ENCODE measurements at places on chromosomes 11 and 22. TPM values are rescaled to one million over a fixed set of nuclear protein-coding genes. Genes with fewer than 3 reads are reported as not detected.

- H3K4me3 ChIP-seq, result no peak overlapping the region
- DNase-seq, result no peak
These were observed 380.3 kb downstream of the AASDHPPT start for GRCh38 chr11:106457727-106458126.

DNA sequence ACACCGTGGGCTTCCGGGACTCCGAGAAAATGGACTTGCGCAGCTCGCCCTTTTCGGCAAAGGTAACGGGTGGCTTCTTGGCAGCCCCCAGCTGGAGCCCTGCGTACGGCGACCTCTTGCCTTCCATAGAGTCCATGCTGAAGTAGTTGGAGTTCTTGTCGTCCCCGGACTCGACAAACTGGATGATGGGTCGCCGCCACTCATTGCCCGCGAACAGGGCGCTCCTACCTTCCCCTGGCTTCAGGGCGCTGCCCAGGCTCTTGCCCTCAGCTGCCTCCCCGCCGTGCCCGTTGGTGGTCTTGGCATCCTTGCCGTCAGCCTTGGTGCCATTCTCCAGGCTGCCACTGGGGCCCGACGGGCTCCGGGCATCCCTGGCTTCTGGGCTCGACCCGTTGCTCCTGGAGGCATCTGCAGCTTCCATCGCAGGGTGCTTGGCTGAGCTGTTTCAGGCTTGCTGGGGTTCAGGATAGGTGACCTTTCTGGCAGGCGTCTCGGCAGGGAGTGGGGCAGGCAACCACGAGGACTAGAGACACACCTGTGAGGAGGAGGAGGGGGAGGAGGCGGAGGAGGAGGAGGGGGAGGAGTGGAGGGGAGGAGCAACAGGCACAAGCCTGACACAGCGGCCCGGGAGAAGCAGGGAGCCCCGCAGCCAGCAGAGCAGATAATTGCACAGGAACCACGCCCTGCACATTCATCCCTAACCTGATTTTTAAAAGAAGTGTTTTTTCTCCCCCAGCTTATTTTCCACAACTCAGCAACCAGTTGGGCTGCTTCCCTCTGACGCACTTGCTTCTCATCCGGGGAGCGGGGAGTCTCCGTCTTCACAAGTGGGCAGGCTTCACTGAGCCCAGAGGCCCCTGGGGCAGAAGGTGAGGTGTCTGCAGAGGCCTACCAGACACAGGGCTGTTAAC lies at the start of gene TRIM29:
Gene TRIM29 (minus strand): TSS at position 503 of the 911 bp plus-strand sequence. CDS start 82 bp downstream, at position 421.
- no peaks in the 10 kb centered on the region for H3K27me3 ChIP-seq
- H3K36me3 ChIP-seq, result no peaks in the 10 kb centered on the region
- H3K27ac ChIP-seq, result peak within 1 kb of the TSS; percentile 40

- H3K27me3 ChIP-seq, result no peaks in the 10 kb centered on the region
- H3K4me3 ChIP-seq, result no peak overlapping the region
These were observed 548 bp downstream of the PYGM start for GRCh38 chr11:64759131-64759721.

DNA sequence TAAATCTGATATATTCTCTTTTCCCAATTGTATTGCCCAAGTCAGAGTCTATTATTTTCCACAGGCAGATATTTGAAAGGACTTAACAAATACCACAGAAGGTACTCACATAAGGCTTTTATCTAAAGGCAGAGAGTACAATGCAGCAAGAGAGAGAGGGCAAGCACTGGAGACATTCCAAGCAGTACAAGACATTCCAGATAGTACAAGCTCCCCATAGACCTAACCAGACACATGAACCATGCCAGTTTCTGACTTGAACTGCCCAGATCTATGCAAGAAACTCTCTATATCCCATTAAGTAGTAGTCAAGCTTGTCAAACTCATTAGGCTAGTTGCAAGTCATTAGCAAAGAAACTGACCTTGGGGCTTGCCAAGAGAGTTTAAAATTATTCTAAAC lies 11.2 kb upstream of the MS4A6E start:
- no peaks in the 10 kb centered on the region for H3K36me3 ChIP-seq
- H3K27ac ChIP-seq, result no peak overlapping the region
- H3K27me3 ChIP-seq, result no peaks in the 10 kb centered on the region
- H3K4me3 ChIP-seq, result no peak overlapping the region
- DNase-seq, result no peak

GRCh38 chr11:69648679-69649575 lies 8.0 kb downstream of the CCND1 start:
- DNase-seq, result no peak
- no peaks in the 10 kb centered on the region for H3K36me3 ChIP-seq
- no peak overlapping the region for H3K27ac ChIP-seq
- H3K27me3 ChIP-seq, result peaks cover 4% of the 10 kb centered on the region
- H3K4me1 ChIP-seq, result no peaks in the 10 kb centered on the region
- H3K4me3 ChIP-seq, result no peak overlapping the region

GRCh38 chr11:96960926-96961325 lies 571.1 kb downstream of the JRKL start:
- H3K27me3 ChIP-seq, result no peaks in the 10 kb centered on the region
- H3K4me1 ChIP-seq, result no peaks in the 10 kb centered on the region
- no peak overlapping the region for H3K4me3 ChIP-seq

GRCh38 chr11:12534549-12534948 lies 139.7 kb upstream of the TEAD1 start:
- H3K36me3 ChIP-seq, result no peaks in the 10 kb centered on the region
- H3K4me3 ChIP-seq, result no peak overlapping the region
- no peaks in the 10 kb centered on the region for H3K27me3 ChIP-seq
- H3K4me1 ChIP-seq, result no peaks in the 10 kb centered on the region
- no peak overlapping the region for H3K27ac ChIP-seq

DNA sequence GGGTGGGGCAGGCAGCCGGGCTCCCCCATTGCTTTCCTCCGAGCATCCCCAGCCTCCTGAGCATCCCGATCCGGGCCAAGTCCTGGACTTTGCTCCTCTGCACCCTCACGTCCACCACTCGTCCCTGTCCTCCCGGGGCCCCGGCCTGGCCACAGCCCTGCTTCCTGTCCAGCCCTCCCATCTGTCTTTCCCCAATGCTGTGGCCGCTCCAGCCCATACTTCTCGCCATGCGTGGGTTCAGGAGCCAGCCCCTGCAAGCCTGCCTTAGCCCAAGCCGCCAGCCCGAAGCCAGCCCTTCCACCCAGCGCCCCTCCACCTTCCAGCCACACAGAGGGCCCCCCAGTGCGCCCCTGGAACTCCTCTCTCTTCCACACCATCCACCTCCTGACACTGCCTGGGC lies 23.8 kb downstream of the MRPL23 start:
- no peak overlapping the region for H3K27ac ChIP-seq
- no peak overlapping the region for H3K4me3 ChIP-seq
- no peaks in the 10 kb centered on the region for H3K4me1 ChIP-seq
- H3K36me3 ChIP-seq, result no peaks in the 10 kb centered on the region

GRCh38 chr22:20583471-20583922 lies 76.1 kb downstream of the MED15 start:
- no peak overlapping the region for H3K4me3 ChIP-seq
- DNase-seq, result no peak
- H3K4me1 ChIP-seq, result peaks cover 13% of the 10 kb centered on the region
- H3K27ac ChIP-seq, result no peak overlapping the region
- no peaks in the 10 kb centered on the region for H3K27me3 ChIP-seq
- peaks cover 85% of the 10 kb centered on the region for H3K36me3 ChIP-seq

- peaks cover 19% of the 10 kb centered on the region for H3K4me1 ChIP-seq
- no peak overlapping the region for H3K4me3 ChIP-seq
- DNase-seq, result no peak
- H3K27me3 ChIP-seq, result no peaks in the 10 kb centered on the region
- no peak overlapping the region for H3K27ac ChIP-seq
- H3K36me3 ChIP-seq, result no peaks in the 10 kb centered on the region
These were observed 1415.2 kb downstream of the TBC1D22A start for GRCh38 chr22:48177631-48178030.

DNA sequence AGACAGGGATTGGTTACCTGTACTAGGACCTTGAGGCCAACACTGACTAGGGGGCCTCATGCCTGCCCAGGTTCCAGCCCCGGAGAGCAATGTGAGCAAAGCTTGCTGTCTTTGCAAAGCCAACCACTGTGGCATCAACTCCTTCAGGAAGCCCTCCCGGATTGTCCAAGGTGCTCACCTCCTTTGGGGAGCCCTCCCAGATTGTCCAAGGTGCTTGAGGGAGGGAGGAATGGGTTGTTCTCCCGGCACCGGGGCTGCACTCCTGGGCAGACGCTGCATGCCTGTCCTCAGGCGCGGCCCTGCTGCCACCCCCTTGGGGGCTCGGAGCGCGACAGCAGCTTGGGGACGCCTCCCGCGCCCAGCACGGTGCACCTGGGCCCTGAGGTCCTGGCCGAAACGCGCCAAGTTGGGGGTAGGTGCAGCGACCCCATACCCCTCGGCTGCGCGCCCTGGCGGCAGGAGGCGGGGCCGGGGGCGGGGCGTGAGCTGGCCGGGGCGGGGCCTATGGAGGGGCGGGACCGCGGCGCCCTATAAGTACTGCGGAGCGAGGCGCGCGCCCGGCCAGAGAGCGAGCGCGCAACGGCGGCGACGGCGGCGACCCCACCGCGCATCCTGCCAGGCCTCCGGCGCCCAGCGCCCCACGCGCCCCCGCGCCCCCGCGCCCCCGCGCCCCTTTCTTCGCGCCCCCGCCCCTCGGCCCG lies at the start of gene CD81:
Gene CD81 (plus strand): TSS at position 560 of the 701 bp plus-strand sequence. CDS start 240 bp downstream, outside the sequence.
- peaks cover 38% of the 10 kb centered on the region for H3K4me1 ChIP-seq
- peak within 1 kb of the TSS; percentile 85 for H3K27ac ChIP-seq
- H3K27me3 ChIP-seq, result no peaks in the 10 kb centered on the region
- H3K36me3 ChIP-seq, result peaks cover 12% of the 10 kb centered on the region
- no peak for DNase-seq
- peak within 1 kb of the TSS; percentile 92 for H3K4me3 ChIP-seq

DNA sequence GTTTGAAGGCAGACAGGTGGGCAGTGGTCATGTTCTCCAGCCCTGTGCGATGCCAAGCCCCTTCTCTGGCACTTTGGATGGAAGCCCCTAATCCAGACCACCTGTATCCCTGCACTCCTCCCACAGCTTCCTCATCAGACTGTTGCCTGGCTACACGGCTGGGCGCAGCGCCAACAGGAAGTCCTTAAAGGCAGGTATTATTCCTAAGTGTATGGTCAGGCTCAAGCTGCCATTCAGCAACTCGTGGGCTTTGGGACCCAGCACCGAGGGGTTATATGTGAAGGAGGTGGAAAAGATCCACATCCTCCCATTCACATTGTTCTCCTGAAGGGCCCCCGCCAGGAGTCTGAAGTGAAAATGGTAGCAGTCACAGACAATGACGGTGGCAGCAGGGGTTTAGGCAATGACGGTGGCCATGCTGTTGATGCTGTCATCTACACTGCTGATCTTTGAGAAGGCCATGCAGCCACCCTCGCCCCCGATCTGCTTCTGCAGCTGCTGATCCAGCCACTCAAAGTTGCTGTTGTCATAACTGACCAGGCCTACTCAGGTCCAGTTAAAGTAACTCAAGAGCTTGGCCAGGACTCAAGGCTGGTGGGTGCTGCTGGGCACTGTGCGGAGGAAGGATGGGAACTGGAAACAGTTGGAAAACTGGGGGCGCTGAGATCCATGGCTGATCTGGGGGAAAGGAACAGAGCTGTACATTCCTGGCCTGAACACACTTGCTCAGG lies 27.7 kb downstream of the OR6Q1 start:
- no peak overlapping the region for H3K4me3 ChIP-seq
- no peaks in the 10 kb centered on the region for H3K27me3 ChIP-seq
- no peaks in the 10 kb centered on the region for H3K4me1 ChIP-seq
- no peaks in the 10 kb centered on the region for H3K36me3 ChIP-seq

DNA sequence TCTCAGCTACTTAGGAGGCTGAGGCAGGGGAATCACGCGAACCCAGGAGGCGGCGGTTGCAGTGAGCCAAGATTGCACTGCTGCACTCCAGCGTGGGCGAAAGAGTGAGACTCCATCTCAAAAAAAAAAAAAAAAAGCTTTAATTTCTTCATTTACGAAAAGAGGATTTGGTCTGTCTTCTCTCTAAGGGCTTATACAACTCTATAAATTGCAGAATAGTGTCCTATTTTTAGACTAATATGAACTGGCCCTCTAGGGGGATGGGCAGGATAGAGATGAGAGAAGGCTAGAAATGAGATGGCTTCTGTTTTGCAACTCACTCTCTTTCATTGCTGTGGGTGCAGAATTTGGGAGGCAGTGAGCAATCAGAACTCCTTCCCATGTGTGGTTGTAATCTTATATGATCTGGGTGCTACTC lies 11.3 kb downstream of the MAML2 start:
- H3K27ac ChIP-seq, result peak overlapping the region; percentile 28
- H3K27me3 ChIP-seq, result no peaks in the 10 kb centered on the region
- DNase-seq, result no peak
- no peaks in the 10 kb centered on the region for H3K36me3 ChIP-seq

GRCh38 chr11:72599325-72600117 lies 74.7 kb downstream of the PDE2A start:
- H3K4me1 ChIP-seq, result peaks cover 4% of the 10 kb centered on the region
- H3K4me3 ChIP-seq, result no peak overlapping the region
- no peaks in the 10 kb centered on the region for H3K36me3 ChIP-seq
- no peak for DNase-seq
- H3K27ac ChIP-seq, result no peak overlapping the region
- H3K27me3 ChIP-seq, result no peaks in the 10 kb centered on the region

DNA sequence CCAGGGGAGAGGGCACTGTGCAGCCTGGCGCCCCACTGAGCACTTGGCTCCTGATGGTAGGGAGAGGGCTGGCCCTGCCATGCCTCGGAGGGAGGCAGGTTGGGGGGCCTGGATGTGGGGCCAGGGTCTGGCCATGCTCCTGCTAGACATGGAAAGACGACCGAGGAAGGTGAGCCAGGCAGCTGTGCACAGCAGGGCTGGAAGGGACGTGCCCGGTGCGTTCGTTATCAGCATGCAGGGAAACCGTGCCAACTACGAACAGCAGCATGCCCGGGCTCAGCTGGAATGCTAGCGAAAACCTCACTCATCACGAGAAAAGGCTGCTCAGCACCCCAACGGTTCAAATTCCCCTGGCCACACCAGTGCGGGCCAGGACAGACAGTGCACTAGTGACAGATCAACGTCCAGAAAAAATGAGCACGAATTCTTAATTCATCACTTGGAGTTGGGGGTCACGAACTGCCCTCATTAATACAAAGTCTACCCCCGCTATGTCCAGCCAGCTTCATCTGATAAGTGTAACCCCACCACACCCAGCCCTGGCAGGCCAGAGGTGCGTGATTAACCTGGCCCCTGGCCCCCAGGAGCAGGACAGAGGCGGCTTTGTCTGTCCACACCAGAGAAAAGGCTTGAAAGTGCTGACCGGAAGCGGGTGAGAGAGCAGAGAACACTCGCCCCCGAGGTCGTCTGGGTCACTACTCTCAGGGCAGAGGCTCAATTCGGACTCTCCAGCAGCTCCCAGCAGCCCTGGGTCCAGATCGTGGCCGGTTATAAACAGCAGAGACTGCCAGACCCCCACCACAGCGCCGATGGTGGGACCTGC lies 84.2 kb downstream of the CELSR1 start:
- H3K27me3 ChIP-seq, result peaks cover 45% of the 10 kb centered on the region
- no peak overlapping the region for H3K4me3 ChIP-seq
- no peaks in the 10 kb centered on the region for H3K36me3 ChIP-seq
- DNase-seq, result no peak

- H3K27me3 ChIP-seq, result no peaks in the 10 kb centered on the region
- no peak overlapping the region for H3K4me3 ChIP-seq
- H3K4me1 ChIP-seq, result no peaks in the 10 kb centered on the region
- H3K36me3 ChIP-seq, result no peaks in the 10 kb centered on the region
These were observed 47.6 kb upstream of the PARVA start for GRCh38 chr11:12329797-12330196.

- no peaks in the 10 kb centered on the region for H3K27me3 ChIP-seq
- H3K4me3 ChIP-seq, result no peak overlapping the region
- no peaks in the 10 kb centered on the region for H3K4me1 ChIP-seq
- no peaks in the 10 kb centered on the region for H3K36me3 ChIP-seq
- no peak overlapping the region for H3K27ac ChIP-seq
These were observed 64.0 kb downstream of the CCDC83 start for GRCh38 chr11:85918910-85919794.

Gene OR51E1
- total RNA-seq, result 0.33 TPM

Gene HEPHL1
- 0.14 TPM for total RNA-seq

Gene RIBC2
- 2.2 TPM for total RNA-seq

Gene POTEH
- total RNA-seq, result not detected

Gene MPPED1
- 0.19 TPM for total RNA-seq

Gene TENM4
- total RNA-seq, result 2.8 TPM

Gene TSGA10IP
- total RNA-seq, result 0.09 TPM

All from thymus (tissue), 14 donors.